ENCODE measurements at places on chromosomes 4 and X.

DNA sequence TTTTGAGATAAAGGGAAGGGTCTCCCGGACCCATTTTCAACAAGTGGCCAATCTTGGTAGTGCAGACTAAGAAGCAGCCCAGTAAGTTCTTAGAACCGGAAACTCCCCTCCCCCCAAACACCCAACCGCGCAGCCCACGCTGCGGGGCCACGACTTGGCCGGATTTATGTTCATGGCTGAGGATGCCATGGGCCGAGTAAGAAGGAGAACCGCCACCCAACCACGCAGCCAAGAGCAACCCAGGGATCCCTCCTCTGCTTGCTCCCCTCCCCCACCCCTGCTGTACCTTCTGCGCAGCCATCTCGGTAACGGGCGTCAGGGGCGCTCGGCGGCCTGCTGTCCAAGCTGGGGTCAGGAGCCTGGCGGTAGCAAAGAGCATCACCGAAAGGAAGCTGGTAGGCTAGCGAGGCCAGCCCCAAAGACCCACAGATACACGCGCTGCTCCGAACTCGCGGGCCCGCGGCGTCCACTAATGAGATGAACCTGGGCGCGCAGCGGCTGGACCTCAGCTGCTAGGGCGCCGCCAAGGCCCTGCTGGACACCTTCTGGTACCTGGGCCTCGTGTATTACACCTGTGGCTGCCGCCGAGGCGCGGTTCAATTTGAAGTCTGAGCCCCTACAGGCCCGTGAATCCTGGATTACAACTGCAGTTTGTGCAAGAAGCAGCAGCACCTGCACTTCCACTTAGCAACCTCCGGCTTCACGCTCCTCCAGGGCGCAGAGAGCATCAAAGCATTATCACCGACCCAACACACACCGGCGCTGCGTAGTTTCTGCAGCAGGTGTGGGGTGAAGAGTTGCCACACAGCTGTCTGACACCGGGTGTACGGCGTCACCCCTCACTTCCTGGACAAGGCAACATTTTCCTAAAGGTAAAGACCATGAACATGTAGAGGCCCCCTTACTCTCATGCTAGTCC is 63.4 kb downstream of the NUDT10 start:
- peak; percentile 48 for DNase-seq

- no peak for DNase-seq
Measured at GRCh38 chr4:160386846-160387245, 1284.0 kb downstream of the RAPGEF2 start.

DNA sequence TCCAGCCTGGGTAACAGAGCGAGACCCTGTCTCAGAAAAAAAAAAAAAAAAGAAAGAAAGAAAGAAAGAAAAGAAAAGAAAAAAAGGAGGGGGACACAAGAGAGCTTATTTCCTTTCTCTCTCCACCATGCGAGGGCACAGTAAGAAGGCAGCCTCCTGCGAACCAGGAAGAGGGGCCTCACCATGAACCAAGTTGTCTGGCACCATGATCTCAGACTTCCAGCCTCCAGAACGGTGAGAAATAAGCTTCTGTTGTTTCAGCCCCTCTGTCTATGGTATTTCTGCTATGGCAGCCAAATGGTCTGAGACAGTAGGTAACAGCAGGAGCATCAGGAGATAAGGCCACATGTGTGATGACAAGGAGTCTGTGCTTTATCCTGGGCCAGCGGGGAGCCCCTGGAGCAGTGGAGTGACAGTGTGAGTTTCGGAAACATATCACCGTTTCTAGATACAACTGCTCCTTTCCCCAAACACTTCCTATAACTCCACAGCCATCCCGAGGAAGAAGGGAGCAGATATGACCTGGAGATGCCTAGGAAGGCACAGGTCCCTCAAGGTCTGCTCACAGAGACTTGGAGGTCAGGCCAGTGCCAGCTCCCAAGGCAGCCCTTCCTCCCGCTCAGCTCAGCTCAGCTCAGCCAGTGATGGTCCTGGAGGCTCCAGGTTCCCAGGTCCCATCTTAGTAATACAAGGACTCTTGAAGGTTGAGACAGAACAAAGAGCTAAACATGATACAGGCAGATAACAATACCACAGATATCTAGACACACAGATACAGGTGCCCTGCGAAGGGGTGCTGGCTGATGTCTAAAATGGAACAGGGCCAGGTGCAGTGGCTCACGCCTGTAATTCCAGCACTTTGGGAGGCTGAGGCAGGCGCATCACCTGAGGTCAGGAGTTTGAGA is 17.7 kb downstream of the JAKMIP1 start:
- no peak for DNase-seq

DNA sequence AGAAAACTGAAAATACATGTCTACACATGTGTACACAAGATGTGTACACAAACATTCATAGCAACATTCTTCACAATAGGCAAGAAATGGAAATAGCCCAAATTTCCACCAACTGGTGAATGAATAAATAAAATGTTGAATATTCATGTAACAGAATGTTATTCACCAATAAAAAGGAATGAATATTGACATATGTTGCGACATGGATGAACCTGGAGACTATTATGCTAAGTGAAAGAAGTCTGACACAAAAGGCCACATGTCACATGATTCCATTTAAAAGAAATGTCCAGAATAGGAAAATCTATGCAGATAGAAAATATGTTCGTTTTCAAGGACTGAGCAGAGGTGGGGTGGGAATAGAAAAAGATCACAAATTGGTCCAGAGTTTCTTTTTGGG is 34.6 kb upstream of the LNX1 start:
- DNase-seq: no peak

DNA sequence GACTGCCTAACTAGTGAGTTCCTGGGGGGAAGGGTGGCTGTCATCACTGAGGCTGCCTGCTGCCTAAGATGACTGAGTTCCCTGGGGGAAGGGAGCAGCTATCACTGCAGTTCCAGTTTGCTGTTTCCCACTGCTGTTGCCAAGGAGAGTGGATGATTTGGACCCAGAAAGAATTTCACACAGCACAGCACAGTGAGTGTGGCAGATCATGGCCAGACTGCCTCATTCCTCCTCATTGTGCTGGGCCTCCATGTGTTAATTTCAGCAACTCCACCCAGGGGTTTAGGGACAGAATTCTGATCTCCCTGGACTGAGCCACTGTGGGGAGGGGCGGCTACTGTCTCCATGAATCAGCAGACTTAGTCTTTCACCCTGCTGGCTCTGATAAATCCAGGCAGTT is 125.0 kb downstream of the TEX13C start:
- DNase-seq: no peak

All from activated CD4-positive, alpha-beta T cell treated with anti-CD3 and anti-CD28 coated beads for 1 hour (primary cell).